ENCODE measurements at places on chromosomes 2 and 18.

- no peak for DNase-seq
Measured at GRCh38 chr2:68365087-68365486, at the start of gene PLEK. Gene PLEK, plus strand, starts transcription at chr2:68365282. Its CDS starts 70 bp downstream, at chr2:68365352.

- DNase-seq, result no peak
Measured at GRCh38 chr2:194700116-194700515, 956.9 kb upstream of the SLC39A10 start.

DNA sequence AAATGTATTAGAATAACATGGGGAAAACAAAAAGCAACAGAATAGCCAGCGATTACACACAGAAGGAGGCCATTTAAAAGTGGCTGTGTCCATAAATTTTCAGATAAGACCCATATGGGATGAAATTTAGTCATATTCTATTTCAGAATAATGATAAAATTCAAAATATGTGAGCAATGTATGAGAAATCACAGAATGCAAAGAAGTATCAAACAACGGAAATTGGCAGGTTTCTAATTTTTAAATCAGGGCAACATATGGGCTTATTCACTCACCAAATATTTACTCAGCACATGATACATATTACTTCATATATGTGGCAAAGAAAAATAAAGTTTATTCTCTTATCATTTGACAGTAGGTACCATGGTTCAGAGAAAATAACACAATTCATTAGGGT lies 208.5 kb downstream of the GRB14 start:
- no peak for DNase-seq

- DNase-seq, result no peak
Measured at GRCh38 chr2:179022685-179023084, 27.3 kb downstream of the CCDC141 start.

Data from mesenchymal stem cell (in vitro differentiated cells and primary cell).